IMR-90 (cell line): ENCODE measurements at places on chromosomes 3 and 15. TPM values are rescaled to one million over a fixed set of nuclear protein-coding genes. Genes with fewer than 3 reads are reported as not detected.

GRCh38 chr3:40248591-40248990 lies 60.9 kb upstream of the EIF1B start:
- H3K4me3 ChIP-seq, result no peak overlapping the region
- no peak overlapping the region for H3K27ac ChIP-seq
- no peaks in the 10 kb centered on the region for H3K27me3 ChIP-seq
- H3K4me1 ChIP-seq, result no peaks in the 10 kb centered on the region
- no peak for DNase-seq

GRCh38 chr15:75215107-75216004 lies 13.7 kb downstream of the C15orf39 start:
- peaks cover 28% of the 10 kb centered on the region for H3K36me3 ChIP-seq
- no peak for DNase-seq
- H3K27ac ChIP-seq, result no peak overlapping the region
- no peaks in the 10 kb centered on the region for H3K4me1 ChIP-seq

DNA sequence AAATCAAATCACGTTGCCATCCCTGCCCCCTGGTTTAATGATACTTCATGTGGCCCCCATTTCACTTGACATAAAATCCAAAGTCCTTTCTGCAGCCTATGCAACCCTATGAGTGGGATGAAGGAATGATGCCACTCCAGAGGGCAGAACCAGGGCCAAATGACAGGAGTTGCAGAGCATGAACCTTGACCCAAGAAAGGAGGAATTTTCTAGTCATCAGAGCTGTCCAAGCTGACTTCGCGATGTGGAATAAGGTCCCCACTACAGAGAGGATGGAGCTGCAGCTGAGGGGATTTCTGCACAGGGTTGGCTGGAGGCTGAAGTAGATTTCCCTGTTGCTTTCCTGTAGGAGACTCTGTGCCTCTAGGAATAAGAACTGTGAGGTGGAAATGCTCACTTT lies 15.8 kb upstream of the EPHB3 start:
- no peaks in the 10 kb centered on the region for H3K4me1 ChIP-seq
- H3K36me3 ChIP-seq, result no peaks in the 10 kb centered on the region
- H3K4me3 ChIP-seq, result no peak overlapping the region
- no peak for DNase-seq

Gene STRIT1
- total RNA-seq, result not detected in 2 replicates

- peaks cover 14% of the 10 kb centered on the region for H3K4me1 ChIP-seq
- peak; percentile 61 for DNase-seq
Observed at GRCh38 chr3:132445817-132446216, 28.5 kb downstream of the DNAJC13 start.

Gene PIK3CA
- 22.4 and 28.6 TPM in 2 replicates for total RNA-seq

- H3K36me3 ChIP-seq, result no peaks in the 10 kb centered on the region
- no peak overlapping the region for H3K27ac ChIP-seq
- peaks cover 12% of the 10 kb centered on the region for H3K4me1 ChIP-seq
- no peaks in the 10 kb centered on the region for H3K27me3 ChIP-seq
- DNase-seq, result no peak
Observed at GRCh38 chr3:4580346-4581123, 87.4 kb downstream of the ITPR1 start.

DNA sequence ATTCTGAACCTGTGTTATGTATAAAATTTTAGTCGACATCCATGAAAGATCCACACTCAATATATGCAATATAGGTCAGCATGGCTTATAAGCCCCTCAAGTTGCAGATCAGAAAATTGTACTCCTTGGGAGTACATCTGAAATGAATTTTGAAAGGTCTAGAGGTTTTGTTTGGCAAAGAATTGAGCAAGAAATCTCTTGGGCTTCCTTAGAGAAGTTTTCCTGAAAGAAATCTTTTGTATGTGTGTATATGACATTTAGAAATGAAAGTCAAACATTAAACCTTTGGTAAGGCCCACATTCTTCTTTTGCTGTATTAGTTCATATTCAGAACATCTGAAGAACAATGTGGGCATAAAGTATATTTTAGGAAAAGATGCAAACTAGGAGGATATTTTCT lies 1006.6 kb downstream of the NAALADL2 start:
- no peaks in the 10 kb centered on the region for H3K4me1 ChIP-seq
- no peak overlapping the region for H3K27ac ChIP-seq
- no peaks in the 10 kb centered on the region for H3K36me3 ChIP-seq
- no peaks in the 10 kb centered on the region for H3K27me3 ChIP-seq
- no peak for DNase-seq

GRCh38 chr15:79539401-79539800 lies 107.3 kb downstream of the MINAR1 start:
- H3K4me1 ChIP-seq, result no peaks in the 10 kb centered on the region
- H3K27me3 ChIP-seq, result peaks cover 2% of the 10 kb centered on the region; the same call in 1 of the 2 replicates
- no peaks in the 10 kb centered on the region for H3K36me3 ChIP-seq

DNA sequence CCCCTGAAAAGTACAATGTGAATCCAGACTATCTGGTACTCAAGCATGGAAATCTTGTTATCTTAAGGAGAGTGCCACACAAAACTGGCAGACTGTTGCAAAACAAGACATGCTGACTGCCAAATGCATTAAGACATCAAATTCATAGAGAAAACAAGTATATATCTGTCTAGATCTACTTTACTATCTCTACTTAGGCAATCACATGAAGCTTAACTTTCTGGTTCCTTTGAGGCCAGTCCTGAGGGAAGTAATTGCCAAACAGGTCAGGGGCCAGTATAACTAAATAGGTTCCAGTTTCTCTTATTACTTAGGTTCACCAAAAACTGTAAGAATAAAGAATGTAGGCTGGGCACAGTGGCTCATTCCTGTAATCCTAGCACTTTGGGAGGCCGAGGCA lies 15.9 kb upstream of the SLC4A7 start:
- no peak for DNase-seq
- H3K4me1 ChIP-seq, result peaks cover 12% of the 10 kb centered on the region
- peak overlapping the region; percentile 39; the same call in 1 of the 2 replicates for H3K27ac ChIP-seq
- H3K4me3 ChIP-seq, result no peak overlapping the region
- no peaks in the 10 kb centered on the region for H3K36me3 ChIP-seq
- H3K27me3 ChIP-seq, result no peaks in the 10 kb centered on the region

Gene KLF15
- under 0.01 and 0.18 TPM in 2 replicates for total RNA-seq

DNA sequence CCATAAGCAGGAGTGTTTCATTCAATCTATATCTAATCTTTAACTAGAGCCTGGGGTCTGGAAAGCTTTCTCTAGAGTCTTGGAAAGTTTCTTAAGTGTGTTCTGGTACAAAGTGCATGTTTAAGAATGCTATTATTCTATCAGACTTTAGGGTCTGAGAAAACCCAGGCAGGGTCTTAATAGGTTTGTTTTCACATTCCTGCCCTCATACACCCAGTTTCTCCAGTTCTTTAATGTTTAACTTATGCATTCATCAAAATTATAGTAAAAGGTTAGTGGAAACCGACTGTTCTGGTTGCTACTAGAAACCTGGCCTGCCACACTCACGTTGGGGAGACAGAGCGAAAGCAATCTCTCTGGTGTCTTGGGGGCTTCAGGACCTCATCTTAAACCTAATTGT lies 102.9 kb upstream of the WDR72 start:
- H3K27me3 ChIP-seq, result no peaks in the 10 kb centered on the region
- no peaks in the 10 kb centered on the region for H3K4me1 ChIP-seq
- no peak for DNase-seq
- no peak overlapping the region for H3K4me3 ChIP-seq
- no peaks in the 10 kb centered on the region for H3K36me3 ChIP-seq

DNA sequence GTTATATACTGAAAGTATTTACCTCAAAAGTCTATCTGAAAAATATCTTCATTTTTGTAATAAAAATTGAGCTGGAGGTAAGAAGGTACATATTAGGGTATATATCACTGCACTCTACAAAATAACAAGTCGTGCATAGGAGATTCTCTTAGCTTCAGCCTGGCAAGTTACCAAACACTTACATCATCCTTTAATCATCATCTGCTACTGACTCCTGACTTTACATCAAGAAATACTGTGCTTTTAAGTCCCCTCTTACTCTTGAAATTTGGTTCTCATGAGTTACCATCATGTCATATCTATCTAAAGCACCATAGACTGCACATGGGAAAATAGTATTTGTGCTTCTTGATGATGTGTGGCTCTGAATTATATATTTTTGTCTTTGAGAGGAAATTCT lies 50.8 kb downstream of the LYSMD4 start:
- peaks cover 10% of the 10 kb centered on the region for H3K36me3 ChIP-seq
- H3K27ac ChIP-seq, result no peak overlapping the region

- no peak overlapping the region for H3K4me3 ChIP-seq
- no peaks in the 10 kb centered on the region for H3K27me3 ChIP-seq
- H3K36me3 ChIP-seq, result peaks cover 1% of the 10 kb centered on the region
Observed at GRCh38 chr15:52658955-52659354, 20.2 kb downstream of the ATOSA start.

Gene CCDC191
- total RNA-seq, result 0.72 and 0.83 TPM in 2 replicates
